Cortex of kidney (tissue), 1 donor: ENCODE measurements at places on chromosomes 7 and 10.

GRCh38 chr10:34768261-34768971, 46.7 kb downstream of the PARD3 start:
- no peak for DNase-seq

GRCh38 chr10:26479766-26480492, 41.8 kb downstream of the APBB1IP start:
- no peak for DNase-seq

- no peak for DNase-seq
Observed at GRCh38 chr10:80442879-80443278, 11.2 kb upstream of the TSPAN14 start.

GRCh38 chr7:50145226-50145625, 52.2 kb upstream of the ZPBP start:
- no peak for DNase-seq

GRCh38 chr10:43471935-43472720, 35.2 kb downstream of the ZNF487 start:
- DNase-seq: no peak
